ENCODE measurements at places on chromosomes 7 and 10.

DNA sequence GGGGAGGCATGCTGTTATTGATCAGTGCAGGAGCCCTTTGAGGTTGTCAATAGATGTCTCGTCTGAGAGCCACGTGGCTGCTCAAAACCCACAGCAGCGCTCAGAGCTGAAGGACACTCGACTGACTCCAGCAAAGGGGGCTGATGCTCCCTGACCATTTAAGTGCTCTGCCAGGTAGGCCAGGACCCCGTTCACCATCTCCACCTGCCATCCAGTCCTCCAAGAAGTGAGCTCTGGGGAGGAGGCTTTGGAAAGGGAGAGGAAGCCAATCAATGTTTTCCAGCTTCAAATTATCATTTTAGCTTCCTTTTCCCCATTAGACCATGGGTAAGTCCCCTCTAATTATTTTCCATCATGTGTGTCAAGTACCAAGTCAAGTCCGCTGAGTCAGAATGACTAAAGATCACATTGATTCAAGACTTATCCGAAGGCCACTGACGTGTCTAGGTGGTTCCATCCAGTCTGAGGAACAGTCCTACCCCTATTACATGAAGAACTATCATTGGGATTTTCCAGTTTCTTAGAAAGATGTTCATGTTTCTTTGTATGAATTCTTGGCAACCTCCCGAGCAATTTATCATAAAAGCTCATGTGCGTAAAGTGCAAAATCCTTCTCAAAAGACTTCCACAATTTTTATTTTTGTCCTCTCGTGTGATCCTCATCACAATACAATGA is 302.6 kb upstream of the LYZL1 start:
- no peak for DNase-seq

GRCh38 chr10:118241229-118242137 is 100.6 kb downstream of the FAM204A start:
- DNase-seq = no peak

DNA sequence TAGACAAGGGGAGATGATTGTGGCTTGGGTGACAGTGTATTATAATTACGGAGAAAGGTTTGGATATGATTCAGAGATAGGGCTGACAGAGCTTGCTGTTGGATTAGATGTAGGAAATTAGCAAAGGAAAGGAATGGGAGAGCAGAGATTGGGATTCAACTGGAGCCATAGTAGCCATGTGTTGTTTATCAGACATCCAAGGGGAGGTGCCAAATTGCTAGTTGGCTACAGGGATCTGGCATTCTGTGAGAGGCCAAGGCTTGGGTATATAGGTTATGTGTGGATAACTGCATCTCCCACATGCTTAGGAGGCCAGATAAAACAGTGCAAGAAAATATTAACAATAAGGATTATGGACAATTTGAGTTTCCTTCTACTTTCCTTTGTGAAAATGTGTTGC is 34.9 kb downstream of the CSGALNACT2 start:
- no peak for DNase-seq

DNA sequence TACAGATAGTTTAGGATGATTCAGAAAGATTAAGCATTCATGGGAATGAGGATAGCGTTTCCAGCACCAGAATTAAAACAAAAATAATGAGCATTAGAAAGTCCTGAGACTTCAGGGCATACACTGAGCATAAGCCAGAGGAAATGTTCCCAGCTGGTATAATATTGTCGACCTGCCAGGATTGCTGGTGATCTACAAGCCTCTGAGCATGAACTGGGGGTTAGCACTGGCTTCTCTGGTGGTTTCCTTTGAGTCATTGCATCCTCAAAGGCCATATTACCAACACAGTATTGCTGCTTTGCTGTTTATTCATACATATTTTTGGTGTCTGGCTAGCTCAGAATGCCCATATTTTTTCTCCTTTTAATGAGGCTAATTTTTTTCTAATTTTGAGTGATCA is 10.7 kb upstream of the ATRNL1 start:
- no peak for DNase-seq

GRCh38 chr10:98446661-98447221 is at the start of gene HPS1:
TSS of gene HPS1 (minus strand) at chr10:98446935. CDS start at chr10:98443240, 3,695 bp downstream.
- DNase-seq = no peak

DNA sequence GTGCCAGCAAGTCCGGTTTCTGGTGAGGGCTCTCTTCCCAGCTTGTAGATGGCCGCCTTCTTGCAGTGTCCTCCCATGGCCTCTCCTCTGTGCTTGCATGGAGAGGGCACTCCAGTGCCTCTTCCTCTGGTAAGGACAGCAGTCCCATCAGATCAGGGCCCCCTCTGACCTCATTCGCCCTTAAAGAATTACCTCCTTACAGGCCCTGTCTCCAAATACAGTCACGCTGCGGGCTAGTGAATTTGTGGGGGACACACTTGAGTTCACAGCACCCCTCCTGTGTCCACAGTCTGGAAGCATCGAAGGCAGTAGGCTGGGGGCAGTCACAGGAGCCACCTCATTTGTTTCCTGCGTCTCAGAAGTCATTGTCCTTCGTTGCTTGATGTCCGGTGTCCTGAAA is 54.6 kb downstream of the LHPP start:
- DNase-seq = no peak

DNA sequence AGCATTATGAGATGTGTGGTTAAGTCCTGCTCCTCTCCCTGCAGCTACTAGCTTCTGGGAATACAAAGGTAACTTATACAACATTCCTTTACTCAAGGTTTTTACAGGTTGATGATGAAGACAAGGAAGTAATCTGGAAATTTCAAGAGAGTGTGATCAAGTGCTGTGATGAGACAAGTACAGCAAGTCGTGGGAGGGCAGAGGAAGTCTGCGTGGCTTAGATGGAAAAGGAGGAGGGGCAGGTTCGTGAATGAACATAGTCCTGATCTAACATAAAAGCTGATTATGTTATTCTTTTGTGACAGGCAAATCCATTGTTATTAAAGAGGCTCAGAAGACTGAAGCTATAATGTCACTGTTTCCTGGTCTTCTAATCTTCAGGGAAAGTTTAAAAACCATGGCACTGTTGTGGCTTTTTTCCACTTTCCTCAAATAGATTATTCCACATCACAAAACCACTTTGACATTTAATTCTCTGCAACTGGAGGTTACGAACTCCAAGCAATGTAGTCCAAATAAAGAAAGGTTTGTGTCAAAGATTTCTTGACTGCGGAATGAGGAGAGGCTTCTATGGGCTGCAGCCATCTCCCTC is 84.1 kb downstream of the CPXM2 start:
- DNase-seq = no peak

GRCh38 chr10:54469587-54470323 is 331.3 kb downstream of the PCDH15 start:
- no peak for DNase-seq
